ENCODE measurements at places on chromosomes 5 and 9.

- no peak for DNase-seq
These were observed 4.8 kb downstream of the IRF1 start for GRCh38 chr5:132485641-132486317.

DNA sequence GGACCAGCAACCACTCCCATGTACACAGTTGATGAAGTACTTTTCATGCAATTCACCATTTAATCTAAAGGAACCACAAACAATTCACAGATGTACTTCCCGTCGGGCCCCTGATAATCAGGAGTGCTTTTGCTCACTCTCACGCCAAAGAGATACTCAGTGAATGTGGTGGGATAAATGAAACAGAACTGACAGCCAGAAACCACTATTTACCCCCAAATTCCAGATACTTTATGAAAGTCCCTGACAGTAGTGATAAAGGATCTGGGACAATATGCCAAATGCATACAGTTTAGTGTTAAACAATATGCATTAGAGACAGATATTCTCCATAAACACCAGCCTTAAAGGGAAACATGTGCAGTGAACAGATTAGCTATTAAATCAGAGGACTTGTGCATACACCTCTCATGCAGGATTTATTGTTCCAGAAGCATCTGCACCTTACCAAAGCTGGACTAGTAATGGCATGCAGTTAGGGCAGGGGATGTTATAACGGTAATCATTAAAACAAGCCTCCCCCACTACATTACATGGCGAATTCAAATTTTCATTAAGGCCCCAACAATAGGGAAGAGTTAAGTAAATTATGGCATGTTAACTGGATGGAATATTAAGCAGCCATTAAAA lies 74.0 kb upstream of the SLC25A51 start:
- no peak for DNase-seq

DNA sequence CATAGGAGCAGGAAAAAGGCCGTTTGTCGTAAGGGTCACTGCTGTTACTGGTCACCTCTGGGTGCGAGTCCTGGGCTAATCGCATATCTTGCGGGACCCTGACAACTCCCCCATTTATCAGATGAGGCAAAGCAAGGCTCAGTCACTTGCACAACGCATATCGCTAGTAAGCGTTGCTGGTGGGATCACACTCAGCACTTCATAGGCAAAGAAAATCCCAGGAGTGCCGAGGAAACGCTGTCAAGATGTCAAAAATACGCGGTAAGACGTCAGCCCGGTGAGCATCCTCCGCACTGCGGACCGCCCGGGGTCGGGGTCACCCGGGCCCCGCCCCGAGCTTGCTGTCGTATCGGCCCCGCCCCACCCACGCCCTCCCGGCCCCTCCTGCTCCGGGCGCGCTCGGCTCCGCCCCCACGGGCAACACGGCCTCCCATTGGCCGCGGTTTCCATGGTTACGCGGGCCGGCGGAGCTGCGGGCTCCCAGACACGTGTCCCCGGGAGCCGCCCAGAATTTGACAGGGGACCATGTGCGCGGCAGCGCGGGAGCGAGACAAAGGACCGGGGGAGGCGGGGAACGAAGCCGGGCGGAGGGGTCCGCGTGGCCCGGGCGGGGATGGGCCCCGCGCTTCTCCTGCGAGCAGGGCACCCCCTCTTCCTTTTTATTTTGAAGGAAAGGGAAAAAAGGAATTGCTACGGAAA lies 80.2 kb upstream of the IER5L start:
- no peak for DNase-seq

GRCh38 chr5:123033157-123033671 lies 3.3 kb downstream of the PPIC start:
- no peak for DNase-seq

- DNase-seq, result no peak
These were observed 95.1 kb downstream of the BRINP1 start for GRCh38 chr9:119273984-119274665.
